ENCODE measurements at places on chromosomes 1 and 21.

- DNase-seq, result no peak
Observed at GRCh38 chr21:42618707-42619102, 34.7 kb upstream of the PDE9A start.

DNA sequence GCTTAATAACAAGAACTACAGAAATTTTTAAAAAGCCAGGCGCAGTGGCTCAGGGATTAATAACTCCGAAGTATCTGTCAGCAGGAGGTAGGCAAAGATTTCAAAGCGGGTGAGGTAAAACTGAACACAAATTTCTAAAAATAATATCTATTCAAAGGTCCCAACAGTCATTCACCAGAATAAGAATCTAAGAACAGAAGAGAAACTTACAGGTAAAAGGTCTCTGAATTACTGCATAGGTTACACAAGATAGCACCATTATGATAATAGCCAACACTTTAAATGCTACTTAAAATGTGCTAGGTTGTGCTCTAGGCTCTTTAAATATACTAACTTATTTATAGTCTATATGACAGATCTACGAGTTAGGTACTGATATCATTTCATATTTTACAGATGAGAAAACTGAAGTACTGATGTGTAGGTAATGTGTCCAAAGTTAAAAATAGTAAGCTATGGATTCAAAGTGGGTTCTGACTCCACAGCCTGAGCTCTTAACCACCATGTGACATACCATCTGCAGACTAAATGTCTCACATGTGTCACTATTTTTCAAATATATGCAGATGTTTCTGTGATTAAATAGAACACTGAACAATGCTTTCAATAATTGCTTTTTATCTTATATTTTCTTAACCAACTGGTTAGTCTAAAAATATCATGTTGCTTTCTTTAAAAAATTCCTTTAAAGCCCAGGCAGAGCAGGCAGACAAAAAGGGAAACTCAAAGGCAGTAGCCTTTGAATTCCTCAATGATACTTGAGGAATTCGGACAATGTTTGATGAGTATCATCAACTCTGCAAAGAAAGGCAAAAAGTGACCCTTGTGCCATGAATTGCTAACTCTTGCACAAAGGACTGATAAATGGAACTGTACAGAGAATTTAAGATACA lies 80.5 kb upstream of the TTC39A start:
- DNase-seq, result no peak

- no peak for DNase-seq
Observed at GRCh38 chr1:216997831-216998230, 274.6 kb upstream of the ESRRG start.

GRCh38 chr1:197899037-197899436 lies 3.4 kb upstream of the C1orf53 start:
- DNase-seq, result no peak

DNA sequence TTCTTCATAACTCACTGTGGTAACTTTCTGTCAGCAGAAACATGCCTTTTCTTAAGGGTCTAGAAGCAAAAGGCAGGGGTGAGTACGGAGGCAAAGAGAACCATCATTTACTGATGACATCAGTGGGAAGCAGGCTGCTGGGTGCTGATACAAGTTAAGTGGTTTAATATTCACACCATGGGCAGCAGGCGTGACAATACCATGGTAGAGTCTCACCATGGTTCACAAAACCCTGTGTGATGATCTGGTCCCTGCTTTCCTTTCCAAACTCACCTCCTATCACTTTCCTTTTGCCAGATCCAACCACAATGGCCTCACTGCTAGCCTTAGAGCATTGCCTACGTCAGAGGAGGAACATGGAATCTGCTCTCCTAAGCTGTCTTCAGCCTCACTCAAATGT lies 8.7 kb downstream of the MAB21L3 start:
- no peak for DNase-seq

DNA sequence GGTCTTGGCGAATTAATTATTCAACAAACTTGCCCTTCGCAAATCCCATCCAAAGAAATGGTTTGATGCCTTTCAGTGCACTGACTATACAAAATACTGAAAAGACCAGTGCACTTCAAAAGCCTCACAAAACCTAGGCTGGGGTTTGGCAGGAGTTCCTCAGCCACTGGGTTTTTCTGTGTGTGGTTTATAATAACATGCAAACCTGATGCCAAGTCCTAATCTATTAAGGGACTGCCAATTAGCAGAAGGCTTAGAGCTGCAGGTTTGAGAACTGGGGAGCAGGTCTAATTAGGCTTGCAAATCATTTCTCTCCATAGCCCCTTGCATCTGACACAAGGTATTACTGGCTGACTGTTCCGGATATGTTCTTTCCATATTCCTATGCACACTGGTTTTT lies 27.7 kb downstream of the PLPP3 start:
- no peak for DNase-seq

- DNase-seq, result no peak
Observed at GRCh38 chr1:55257958-55258357, 42.8 kb upstream of the USP24 start.

- DNase-seq, result no peak
Observed at GRCh38 chr1:11355559-11356475, 82.8 kb downstream of the UBIAD1 start.
